ENCODE measurements at places on chromosomes 7 and 10.
A peak's percentile ranks its signal among the peaks of the same experiment; 100 is the strongest.

DNA sequence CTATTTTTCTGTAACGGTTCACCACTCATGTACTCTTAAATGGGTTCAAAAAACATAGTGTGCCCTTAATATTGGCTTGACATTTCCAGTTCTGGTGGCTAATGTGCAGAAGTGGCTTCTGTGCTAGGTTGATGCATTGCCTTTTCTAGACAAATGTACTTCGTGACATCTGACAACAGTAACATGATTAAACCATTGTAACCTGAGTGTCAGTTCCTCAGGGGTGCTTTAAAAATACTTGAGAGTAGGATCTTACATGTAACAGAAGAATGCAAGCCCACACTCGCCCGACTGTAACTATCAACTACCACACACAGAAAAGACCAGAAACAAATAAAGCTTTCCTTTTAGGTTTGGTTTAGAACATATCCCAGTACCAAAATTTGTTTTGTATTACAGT, 393.4 kb upstream of the NFE2L3 start:
- DNase-seq, result peak; percentile 33

DNA sequence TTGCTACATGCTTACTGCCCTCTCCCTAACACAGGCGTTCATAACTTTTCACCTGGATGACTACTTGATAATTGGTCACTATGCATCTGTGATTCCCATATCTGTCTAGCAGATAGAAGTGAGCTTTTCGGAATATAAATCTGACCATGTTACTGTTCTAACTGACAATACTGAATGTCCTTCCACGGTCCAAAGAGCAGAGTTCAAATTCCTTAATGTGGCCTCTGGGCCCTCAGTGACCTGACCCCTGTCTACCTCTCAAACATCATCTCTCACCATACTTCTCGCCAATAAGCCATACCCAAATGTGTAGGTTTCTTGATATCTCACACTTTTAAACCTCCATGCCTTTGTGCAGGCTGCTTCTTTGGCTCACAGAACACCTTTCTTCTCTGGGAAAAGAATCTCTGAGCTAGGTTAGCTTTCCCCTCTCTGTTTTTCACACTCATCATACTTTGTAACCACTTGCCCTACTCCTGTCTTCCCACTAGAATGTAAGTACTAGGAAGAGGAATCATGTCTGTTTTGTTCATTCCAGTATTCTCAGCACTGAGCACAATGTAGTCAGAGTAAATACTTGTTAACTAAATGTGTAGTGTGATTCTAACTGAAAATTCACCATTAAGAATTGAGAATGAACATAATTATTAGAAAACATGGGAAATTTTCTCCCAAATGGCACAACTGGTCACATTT, 39.2 kb upstream of the LRRC17 start:
- no peak for DNase-seq

DNA sequence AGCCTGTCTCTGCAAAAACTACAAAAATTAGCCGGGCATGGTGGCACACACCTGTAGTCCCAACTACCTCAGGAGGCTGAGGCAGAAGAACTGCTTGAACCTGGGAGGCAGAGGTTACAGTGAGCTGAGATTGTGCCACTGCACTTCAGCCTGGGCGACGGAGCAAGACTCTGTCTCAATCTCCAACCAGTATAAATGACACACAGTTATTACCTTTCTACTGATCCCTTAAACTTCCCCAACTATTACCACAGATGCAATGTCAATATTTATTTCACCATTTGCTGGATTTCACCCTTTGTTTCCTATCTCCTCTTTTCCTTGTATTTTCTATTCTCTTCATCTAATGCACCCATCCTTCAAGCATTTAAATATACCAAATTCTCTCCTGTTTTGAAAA, 431.8 kb downstream of the GRM8 start:
- no peak for DNase-seq

DNA sequence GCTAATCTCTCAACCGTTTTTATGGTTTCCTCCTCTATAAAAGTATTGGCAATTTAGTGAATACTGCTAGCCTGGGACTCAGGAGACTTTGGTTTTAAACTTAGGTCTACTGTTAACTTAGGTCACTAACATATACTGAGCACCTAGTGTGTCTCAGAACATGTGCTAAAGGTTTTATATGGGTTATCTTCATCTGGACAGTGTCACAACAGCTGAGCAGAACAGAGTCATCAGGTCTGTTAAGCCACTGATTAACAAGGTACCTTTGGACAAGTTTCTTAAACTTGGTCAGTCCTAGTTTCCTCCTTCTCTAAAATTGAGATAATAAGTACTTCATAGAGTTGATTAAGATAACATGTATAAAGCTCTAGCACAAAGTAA, 30.6 kb downstream of the NET1 start:
- no peak for DNase-seq

GRCh38 chr7:150586785-150587152, 19.6 kb downstream of the GIMAP4 start:
- no peak for DNase-seq

DNA sequence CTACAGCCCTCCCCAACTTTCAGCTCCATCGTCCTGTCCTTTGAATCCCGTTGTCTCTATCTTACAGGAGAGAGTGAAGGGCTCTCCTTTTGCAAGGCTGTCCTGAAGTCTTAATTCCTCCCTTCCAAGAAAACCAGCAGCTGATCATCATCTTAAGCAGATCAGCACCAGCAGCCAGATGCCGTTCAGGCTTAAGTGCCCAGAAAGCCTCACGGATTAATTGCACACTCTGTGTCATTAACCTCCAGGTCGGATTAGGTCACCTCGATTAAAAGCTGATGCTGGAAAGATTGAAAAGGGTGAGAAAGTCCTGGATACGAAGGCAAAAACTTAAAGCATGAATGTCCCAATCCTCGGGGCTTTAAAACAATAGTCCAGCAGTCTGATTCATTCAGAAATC, 24.8 kb upstream of the ADARB2 start:
- no peak for DNase-seq

DNA sequence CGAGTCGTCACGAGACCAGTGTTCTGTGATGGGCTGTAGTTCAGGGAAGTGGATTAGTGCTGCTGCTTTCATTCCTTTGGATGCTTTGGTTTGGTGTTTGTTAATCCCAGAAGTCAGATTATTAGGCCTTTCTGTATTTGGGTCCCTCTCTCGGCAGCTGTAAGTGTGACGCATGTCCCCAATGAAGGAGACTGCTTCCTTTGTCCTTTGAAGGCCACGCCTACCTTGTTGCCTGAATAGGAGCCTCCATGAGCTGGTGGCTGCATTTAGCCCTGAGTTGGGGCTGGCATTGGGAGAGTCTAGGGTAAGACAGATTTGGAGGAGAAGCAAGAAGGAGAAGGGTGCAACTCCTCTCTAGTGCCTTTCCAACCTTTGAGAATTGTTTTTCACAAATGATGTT, 34.5 kb downstream of the DOCK1 start:
- DNase-seq, result no peak

- DNase-seq, result no peak
These were observed 361.3 kb upstream of the MKI67 start for GRCh38 chr10:128487517-128487916.

DNA sequence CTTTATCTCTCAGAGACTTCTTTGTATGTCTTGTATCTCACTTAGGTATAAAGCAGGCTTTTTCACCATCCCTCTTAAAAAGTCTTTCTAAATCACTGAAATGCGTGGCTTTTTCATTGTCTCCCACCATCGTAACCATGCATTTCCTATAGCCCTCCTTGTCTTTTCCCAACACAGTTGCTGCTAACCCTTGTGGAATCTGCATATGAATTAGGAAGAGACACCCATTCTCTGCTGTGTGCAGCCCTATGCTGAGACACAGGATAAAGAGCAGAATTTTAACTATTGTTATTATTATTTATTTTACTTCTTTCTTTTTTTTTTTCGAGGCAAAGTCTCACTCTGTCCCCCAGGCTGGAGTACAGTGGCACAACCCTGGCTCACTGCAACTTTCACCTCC, 804.3 kb upstream of the COBL start:
- DNase-seq, result no peak

- DNase-seq, result no peak
These were observed 358.8 kb downstream of the LRRTM3 start for GRCh38 chr10:67284589-67284988.

DNA sequence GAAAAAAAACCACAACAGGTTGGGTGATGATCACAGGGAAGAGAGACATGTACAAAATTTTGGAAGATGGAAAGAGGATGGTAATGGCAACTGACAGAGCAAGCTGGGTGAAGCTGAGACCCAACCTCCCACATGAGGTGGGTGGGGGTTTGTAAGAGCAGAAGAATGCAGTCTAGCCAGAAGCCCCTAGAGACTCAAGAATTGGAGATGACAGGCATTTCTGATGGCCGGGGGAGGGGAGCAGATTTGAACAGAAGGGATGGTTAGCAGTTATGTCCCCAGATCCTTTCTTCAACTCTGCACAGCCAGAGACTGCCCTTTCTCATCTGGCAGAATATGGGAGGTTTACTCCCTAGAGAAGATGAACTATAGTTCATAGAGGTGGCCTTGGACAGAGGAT, 208.0 kb downstream of the GALNT17 start:
- no peak for DNase-seq

DNA sequence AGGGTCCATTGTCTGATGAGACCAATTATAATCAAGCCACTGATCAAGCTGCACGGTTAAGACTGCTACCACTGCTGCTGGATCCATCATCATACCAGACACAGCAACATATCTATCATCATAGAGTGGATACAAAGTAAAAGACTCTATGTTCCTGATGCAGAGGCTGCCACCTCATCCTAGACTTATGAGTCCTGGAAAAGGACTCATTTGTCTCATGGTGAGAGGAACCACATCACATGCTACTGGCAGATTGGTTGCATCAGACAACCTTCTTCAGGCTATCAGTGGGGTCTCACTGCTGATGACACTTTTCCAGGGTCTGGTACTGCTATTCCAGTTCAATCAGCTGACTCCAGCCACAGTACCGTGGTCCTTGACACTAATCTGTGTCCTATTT, 79.0 kb downstream of the ABI1 start:
- DNase-seq, result peak; percentile 8

DNA sequence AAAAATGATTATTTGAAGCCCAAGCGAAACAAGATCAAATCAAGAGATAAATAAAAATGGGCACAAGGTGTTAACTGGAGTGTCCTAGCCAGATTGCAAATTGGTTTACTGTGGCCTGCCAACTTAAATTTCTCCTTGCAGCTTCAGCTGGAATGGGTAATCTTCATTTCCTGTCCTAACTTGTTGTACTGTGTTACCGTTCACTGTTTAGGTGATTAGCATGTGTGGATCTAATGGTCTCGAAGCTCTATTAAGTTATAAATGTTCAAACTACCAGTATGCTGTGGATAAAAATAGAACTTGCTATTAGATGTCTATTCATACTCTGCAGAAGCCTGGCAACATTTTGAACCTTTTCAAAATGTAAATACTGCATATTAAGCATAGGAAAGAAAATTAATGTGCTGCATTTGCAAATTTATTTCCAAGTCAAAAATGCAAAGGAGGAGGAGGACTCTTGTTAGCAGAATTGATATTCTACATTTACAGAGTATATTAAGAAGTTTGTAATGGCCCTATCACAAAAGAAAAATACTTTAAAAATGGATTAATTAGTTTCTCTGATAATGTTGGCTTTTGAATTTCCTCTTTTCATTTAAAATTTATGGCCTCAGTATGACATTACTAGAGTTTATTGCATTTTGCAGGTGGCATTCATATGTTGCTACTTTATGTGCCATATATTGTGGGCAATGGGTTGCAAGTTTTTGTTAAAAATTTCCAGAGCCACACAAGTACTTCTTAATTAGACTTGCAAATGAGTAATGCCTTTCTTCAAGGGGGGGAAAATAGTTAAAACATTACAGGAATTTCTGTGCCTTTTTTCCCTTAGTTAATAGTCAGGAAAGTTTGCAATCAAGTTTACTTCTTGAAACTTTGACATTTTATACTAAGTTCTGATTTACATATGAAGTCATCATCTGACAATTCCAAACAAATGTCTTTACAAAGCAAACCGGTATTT, 92.1 kb downstream of the CABCOCO1 start:
- no peak for DNase-seq

DNA sequence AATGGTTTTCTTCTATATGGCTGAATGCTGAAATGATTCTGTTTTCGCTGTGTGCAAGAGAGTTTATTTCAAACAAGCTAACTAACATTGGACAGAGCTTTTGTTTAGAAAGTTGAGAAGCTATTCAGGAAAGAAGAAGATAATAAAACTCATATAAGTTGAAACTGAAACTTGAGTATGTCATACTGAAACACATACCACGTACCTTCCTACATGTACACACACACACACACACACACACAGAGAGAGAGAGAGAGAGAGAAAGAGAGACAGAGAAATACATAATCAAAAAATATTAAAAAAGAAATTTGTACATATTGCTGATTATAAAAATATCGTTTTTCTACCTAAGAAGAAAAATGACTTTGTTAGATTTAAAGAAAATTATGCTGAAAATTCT, 561.9 kb upstream of the KCND2 start:
- no peak for DNase-seq

- DNase-seq, result no peak
These were observed 162.1 kb downstream of the JAZF1 start for GRCh38 chr7:28018446-28018845.

GRCh38 chr10:59898125-59898835, 8.1 kb downstream of the CCDC6 start:
- no peak for DNase-seq

- no peak for DNase-seq
These were observed 215.7 kb downstream of the USP6NL start for GRCh38 chr10:11395581-11396310.

DNA sequence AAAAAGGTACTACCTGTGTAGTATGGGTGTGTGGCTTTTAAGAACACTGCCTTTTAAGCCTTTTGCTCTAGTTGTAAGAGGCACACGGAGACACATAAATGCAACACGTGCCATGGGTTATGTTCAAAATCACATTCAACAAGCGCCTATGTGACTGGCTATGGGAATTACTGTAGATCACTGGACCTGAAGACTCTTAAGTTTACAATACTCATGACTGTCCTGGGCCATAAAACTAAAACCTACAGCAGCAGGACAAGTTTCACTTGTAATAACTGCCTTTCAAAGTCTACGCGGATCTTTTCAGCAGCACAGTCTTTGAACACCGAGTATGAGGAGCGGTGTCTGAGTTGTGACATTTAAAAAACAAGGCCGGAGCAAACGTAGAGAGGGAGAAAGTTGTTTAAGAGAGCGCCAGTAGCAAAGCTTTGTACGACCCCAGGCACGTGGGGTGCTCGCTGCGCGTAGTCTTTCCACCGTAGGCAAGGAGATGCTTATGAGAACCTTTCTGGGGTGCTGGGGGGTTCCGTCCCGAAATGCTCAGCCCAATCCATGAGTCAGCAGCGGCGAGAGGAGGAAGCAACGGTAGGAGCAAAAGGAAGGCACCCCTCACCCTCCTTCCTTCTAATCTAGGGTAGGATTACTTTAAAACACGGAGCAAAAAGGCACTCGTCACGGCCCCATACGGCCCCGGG, 662 bp downstream of the DNAJC2 start:
- DNase-seq, result peak; percentile 30

- DNase-seq, result no peak
These were observed 462.0 kb downstream of the GRM8 start for GRCh38 chr7:126790763-126791162.
